ENCODE measurements at places on chromosomes 1 and 21.
A peak's percentile ranks its signal among the peaks of the same experiment; 100 is the strongest.

DNA sequence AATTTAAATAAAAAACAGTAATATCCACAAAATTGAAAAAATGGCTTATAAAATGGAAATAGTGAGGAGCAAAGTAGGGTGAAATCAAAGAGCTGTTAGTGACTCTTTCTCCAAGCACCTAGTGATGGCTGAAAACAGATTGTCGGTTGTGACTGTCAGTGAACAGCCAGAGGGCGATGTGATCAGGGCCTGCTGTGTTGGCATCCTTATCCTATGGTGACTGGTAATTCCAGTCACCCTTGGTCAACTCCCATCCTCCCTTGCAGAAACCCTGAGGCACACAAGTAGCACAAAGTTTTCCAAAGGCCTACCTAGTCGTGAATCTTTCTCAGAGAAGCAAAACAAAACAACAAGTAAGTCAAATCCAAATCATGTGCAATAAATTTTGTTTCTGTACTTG is 599.8 kb upstream of the CXADR start:
- no peak for DNase-seq
- no peak overlapping the region for H3K4me3 ChIP-seq
- no peaks in the 10 kb centered on the region for H3K36me3 ChIP-seq
- no peaks in the 10 kb centered on the region for H3K4me1 ChIP-seq

GRCh38 chr1:55580845-55581332 is 365.7 kb upstream of the USP24 start:
- no peak overlapping the region for H3K27ac ChIP-seq
- H3K27me3 ChIP-seq = no peaks in the 10 kb centered on the region

GRCh38 chr1:155694167-155694566 is 5.3 kb downstream of the DAP3 start:
- no peak overlapping the region for H3K4me3 ChIP-seq
- peaks cover 18% of the 10 kb centered on the region for H3K4me1 ChIP-seq
- DNase-seq = no peak
- H3K27ac ChIP-seq = no peak overlapping the region
- H3K36me3 ChIP-seq = peaks cover 11% of the 10 kb centered on the region

DNA sequence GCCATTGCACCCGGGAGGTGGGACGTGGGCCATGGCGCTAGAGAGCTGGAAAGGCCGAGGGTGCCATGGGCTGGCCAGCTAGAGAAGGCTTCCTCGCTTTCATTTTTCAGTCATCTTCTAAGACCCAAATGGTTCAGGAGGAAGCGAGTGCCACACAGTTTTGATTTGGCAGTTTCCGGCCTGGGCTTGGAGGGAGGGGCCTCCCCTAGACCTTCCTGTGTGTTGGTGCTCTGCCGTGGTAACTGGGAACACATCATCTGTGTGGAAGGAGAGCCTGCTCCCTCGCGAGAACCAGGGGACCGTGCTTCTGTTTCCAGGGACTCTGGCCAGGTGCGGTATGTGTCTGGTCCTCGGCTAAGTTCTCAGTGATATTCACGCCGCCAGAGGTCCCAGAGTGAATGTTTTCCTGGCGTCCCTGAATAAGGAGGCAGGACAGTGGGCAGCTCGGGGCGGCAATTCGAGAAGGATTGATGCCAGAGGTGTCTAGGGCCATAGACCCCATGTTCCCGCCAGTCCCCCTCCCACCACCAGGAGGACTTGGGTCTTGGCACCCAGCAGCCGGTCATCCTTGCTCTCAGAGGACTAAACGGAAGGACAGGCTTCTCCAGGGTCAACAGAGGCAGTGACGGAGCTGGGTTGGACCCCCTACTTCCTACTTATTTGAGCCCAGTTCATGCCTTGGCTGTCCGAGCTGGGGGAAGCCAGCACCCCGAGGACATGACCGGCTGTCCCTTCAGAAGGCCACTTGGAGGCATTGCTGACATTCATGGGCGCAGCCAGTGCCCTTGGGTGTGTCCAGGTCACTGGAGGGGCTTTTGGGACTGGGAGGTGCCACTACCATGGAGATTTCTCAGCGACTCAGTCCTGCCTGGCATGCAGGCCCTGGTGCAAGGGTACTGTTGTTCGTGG is 2.7 kb upstream of the NPHP4 start:
- DNase-seq = no peak
- peaks cover 39% of the 10 kb centered on the region for H3K4me1 ChIP-seq
- H3K36me3 ChIP-seq = peaks cover 15% of the 10 kb centered on the region
- H3K4me3 ChIP-seq = peak overlapping the region; percentile 29

- H3K4me1 ChIP-seq = no peaks in the 10 kb centered on the region
- no peak overlapping the region for H3K27ac ChIP-seq
- DNase-seq = no peak
- no peak overlapping the region for H3K4me3 ChIP-seq
These were observed 112.4 kb upstream of the VANGL1 start for GRCh38 chr1:115529216-115529897.

DNA sequence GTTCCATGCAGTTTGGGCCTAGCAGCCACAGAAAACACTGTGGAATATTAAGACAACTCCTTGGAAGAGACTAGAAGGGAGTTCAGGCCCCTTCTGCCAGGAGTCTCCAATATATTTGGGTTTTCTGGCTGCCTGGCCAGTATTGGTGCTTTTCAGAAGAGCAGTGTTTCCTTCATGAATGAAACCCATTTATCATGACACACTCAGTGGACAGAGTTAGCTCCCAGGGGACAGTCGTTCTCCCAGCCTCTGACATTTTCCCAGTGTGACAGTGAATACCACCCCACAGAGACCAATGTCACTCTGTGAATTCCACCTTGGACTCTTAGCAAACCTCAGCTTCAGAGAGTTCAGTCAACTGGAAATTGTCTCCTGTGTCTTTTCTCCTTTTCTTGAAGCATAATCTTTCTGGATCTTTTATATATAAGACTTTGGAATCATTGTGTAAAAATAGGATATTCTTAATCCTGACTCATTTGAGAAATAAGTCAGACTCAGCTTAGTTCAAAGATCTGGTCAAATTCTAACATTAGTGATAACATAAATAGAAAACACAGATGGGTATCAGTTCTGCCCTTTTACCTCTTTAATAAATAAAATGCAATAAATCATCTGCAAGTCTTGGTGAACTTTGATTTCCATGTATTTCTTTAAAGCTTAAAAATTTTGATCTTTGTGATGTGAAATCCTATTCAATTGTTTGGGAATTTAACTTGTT is 40.4 kb downstream of the GNG12 start:
- no peaks in the 10 kb centered on the region for H3K36me3 ChIP-seq
- H3K4me1 ChIP-seq = no peaks in the 10 kb centered on the region
- H3K4me3 ChIP-seq = no peak overlapping the region

DNA sequence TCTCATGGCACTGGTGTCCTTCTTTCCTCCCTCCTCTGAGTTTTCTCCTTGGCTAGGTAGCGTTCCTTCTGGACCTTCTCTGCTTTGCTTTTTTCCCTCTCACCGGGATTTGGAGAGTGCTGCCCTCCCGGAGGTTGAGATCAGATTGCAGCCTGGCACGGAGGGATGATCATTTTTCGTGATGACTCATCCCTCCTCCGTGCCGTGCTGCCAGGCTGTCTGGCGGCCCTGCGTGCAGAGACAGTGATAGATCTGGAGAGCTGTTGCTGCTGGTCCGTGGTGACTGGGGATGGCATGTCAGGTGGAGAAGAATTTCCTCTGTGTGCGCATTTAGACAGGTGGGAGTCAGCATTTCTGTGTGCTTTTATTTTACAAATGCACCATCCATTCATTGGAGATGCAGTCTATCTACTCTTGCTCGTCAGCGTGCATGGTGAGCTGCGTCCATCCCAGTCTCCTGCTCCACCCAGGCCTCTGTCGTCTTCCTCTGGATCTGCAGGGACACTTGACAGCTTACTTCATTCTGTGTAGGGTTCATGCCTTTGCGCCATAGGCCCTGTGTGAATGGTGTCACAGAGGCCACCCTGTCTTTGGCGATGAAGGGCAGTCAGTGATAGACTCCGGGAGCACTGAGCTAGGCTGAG is 104.4 kb downstream of the PCBP3 start:
- H3K36me3 ChIP-seq = no peaks in the 10 kb centered on the region
- no peak overlapping the region for H3K27ac ChIP-seq
- no peaks in the 10 kb centered on the region for H3K27me3 ChIP-seq

- H3K4me3 ChIP-seq = no peak overlapping the region
- H3K36me3 ChIP-seq = peaks cover 3% of the 10 kb centered on the region
- H3K27me3 ChIP-seq = no peaks in the 10 kb centered on the region
- DNase-seq = no peak
These were observed 17.2 kb downstream of the DAP3 start for GRCh38 chr1:155706139-155706538.

DNA sequence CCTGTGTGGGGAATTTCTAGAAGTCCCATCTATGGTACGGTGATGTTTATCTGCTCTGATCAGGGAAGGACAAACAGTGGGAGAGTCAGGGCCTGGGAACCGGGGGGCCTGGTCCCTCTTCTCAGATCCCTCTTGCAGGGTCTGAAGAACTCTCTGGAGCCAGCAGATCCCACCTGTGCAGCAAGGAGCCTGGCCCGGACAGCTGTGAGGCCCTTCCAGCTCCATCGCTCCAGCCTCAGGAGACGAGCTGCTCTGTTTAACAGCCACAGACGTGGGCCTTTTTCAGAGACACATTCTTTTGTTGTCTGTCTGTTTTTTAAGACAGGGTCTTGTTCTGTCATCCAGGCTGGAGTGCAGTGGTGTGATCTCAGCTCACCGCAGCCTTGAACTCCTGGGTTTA is 14.5 kb downstream of the C1orf174 start:
- no peak for DNase-seq
- H3K27ac ChIP-seq = no peak overlapping the region
- no peaks in the 10 kb centered on the region for H3K27me3 ChIP-seq
- peaks cover 41% of the 10 kb centered on the region for H3K36me3 ChIP-seq
- H3K4me3 ChIP-seq = no peak overlapping the region

Measured in natural killer cell (primary cell).